ENCODE measurements at places on chromosomes 12 and 14. TPM values are rescaled to one million over a fixed set of nuclear protein-coding genes. Genes with fewer than 3 reads are reported as not detected.

DNA sequence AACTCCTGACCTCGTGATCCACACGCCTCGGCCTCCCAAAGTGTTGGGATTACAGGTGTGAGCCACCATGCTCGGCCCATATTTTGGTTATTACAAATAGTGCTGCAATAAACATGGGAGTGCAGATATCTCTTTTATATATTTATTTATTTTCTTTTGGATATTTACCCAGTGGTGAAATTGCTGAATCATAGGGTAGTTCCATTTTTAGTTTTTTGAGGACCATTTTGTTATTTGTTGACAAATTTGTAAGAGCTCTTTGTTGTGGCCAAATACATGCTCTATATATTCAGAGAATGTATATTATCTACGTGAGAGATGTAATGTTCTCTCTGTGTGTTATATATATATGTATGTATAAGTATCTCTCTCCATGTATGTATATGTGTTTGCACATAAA lies 15.9 kb downstream of the AMN1 start:
- no peak for DNase-seq

Gene BATF
- total RNA-seq = not detected

- no peak for DNase-seq
Observed at GRCh38 chr14:93533842-93534241, 103.1 kb downstream of the UNC79 start.

Gene NRXN3
- total RNA-seq = 5.9 TPM

Gene SALL2
- total RNA-seq = 263 TPM

DNA sequence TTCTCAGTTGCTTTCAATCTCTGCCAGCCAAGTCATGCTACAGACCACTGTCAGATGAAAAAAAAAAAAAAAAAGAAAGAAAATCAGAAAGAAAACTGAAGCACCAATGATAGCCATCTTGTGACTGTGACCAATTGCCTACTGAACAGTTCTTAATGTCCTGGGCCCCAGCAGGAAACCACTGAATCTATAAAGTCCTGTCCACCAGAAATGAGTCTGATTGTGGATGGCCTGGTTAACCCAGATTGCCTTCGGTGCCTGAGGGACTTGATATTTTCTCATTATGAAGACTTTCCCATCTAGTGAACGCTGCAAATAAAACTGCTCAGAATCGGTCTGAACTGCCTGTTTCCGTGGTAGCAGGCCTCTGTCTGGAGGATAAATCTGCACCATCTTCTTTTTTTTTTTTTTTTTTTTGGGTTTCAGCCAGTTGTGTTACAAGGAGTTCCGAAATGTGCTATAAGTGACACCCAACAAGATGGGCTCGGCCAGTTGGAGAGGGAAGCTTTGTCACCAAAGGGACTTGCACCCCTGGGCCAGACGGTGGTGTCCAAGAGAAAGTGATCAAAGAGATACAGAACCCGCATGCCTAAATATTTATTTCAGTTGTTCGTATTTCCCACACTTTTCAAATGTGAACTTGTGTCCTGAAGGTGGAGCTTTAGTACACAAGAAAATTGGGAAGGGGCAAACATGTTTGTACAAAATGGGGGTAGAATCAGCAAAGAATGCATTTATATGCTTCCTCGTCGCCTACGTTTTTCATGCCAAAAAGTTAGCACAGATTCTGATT lies 3.0 kb upstream of the PLXNC1 start:
- peak; percentile 21 for DNase-seq

GRCh38 chr14:77305696-77306095 lies 15.0 kb downstream of the POMT2 start:
- DNase-seq = no peak

GRCh38 chr14:71231521-71232393 lies 324.5 kb downstream of the PCNX1 start:
- no peak for DNase-seq

DNA sequence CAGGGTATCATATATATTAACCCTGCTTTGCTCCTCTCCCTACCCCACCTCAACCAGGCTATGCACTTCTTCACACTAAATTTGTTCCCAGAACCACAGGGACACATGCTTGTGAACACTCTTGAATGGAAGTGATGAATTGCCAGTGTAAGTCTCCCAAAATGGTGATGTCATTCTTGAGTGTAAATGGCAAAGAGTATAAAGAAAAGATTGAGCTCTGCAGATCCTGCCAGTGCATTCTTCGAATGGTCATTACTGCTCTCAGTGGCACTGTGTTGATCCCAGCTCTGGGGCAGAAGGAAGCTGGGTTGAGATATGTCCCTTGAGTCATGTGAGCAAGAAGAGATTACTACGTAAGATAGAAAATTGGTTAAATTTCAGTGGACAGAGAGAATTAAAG lies 313.1 kb downstream of the TMEM117 start:
- no peak for DNase-seq

DNA sequence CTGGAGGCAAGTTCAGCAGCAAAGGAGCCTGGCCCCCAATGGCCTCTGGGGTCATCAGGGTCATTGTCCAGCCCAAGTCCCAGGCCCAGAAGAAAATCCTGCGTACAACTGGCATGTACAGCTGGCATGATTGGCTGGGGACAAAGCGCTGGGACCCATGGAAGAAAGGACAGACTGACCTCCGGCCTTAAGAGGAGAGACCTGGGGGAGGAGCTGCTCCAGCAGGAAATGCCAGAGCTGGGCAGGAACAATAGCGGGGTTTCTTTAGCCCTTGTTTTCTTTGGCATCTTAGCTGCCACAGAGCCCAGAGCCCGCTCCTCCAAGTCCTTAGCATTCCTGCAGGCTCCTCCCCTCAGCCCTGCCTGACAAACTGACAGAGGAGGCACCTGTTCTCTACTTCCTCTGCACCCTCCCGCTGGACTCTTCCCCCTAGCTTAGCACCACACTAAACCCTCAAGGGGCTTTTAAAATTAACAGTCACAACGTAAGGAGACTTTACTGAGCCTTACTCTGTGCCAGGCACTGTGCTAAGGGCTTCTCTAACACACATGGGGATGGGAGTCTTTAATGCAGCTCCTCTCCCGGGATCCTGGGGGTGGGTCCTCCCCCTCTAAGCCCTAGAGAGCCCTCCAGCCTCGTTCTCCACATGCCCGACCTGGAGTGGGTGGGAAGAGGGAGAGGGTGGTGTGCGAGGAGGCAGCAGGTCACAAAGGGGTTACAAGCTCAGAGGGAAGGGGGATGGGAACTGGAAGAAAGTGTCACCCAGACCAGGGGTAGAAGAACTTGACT lies 1.8 kb upstream of the AQP5 start:
- peak; percentile 90 for DNase-seq

Gene PTHLH
- total RNA-seq = not detected

DNA sequence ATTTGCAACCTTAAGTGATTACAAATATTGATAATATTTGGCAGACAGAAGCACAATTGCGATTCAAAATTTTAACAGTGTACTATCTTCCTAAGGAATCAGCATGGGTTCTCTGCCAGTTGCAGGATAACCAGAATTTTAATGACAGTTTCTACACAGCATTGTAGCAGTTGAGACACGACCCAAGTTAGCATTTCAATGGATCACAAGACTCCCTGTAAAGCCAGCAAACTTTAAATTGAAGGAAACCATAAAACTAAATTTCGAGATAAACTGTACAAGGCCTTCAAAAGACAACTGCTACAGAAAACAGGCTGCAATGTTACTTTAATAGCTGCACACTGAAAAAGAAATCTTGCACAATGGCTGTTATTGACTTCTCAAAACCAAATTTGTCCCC lies 154.9 kb downstream of the MED13L start:
- DNase-seq = peak; percentile 20

GRCh38 chr12:27711317-27711682 lies 668 bp downstream of the MRPS35 start:
- DNase-seq = no peak

Gene PAWR
- 103 TPM for total RNA-seq

DNA sequence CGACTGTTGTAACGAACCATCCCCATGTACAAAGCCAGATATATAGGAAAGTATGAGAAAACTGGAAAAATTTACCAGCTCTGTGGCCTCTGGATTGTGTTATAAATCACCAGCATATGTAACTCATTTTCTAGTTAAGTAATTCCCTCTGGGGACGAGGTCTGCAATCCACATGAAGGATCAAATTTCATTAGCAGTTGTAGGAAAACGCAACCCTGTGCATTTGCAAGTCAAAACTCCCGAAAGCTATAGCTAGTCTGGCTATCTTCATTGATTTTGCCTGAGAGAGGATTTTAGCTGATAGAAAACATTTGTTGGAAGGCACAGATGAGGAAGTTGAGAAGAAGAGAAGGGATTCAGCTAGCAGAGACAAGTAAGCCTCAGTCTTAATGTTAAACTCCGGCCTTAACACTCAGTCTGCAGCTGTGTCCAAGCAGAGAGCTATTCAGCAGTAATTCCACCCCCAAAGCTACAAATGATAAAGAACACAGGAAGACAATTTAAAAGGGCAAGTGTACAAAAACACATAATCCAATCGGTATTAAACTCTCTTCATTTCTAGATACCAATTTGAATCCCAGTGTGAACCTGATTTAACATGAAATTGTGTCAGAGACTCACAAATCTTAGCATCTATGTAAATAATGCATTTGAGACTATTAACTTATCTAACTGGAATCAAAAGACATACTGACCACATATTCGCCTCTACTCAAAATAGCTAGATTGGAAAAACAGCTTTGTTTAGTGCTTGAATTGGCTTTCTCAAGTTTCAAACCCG lies 54.2 kb upstream of the CERS5 start:
- DNase-seq = peak; percentile 45

Gene TIGAR
- total RNA-seq = 7.1 TPM

- DNase-seq = peak; percentile 92
Observed at GRCh38 chr12:1691123-1692007, 495 bp downstream of the ADIPOR2 start.

GRCh38 chr14:36502558-36503508 lies 17.2 kb downstream of the NKX2-1 start:
- no peak for DNase-seq

- peak; percentile 92 for DNase-seq
Observed at GRCh38 chr14:84254290-84254689, 1275.7 kb upstream of the FLRT2 start.

Gene SOCS4
- 32.6 TPM for total RNA-seq

Gene GALC
- total RNA-seq = 22.8 TPM

GRCh38 chr12:116661341-116661740 lies 76.5 kb downstream of the SPRING1 start:
- no peak for DNase-seq

Gene PRKAB1
- total RNA-seq = 25.3 TPM

Gene TAS2R7
- not detected for total RNA-seq

- DNase-seq = no peak
Observed at GRCh38 chr14:71629765-71630492, 302.3 kb upstream of the RGS6 start.

- DNase-seq = peak; percentile 30
Observed at GRCh38 chr14:97036086-97036852, 239.1 kb downstream of the VRK1 start.

GRCh38 chr12:48826209-48826855 lies 8.0 kb downstream of the CACNB3 start:
- no peak for DNase-seq
